Upper lobe of left lung (tissue), 6 donors: ENCODE measurements at places on chromosomes 6 and 20. TPM values are rescaled to one million over a fixed set of nuclear protein-coding genes. Genes with fewer than 3 reads are reported as not detected.
A peak's percentile ranks its signal among the peaks of the same experiment; 100 is the strongest.

DNA sequence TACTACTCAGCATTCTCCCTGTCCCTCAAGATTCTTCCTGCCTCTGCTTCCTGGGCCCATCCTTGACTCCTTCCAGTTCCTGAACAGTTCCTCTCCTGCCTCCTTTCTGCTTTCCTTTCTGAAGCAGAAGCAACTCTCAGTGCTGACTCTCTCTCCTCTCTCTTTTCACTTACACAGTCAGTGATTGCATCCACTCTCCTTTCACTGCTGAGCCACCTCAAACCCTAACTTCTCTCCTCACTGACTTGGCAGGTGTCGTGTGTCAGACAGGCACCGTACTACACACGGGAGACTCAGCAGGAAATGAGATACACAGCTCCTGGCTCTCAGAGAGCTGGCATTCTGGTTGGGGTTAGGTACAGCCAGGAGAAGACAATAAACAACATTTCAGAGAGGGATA lies 5.6 kb downstream of the ABHD16A start:
- H3K27me3 ChIP-seq, result no peaks in the 10 kb centered on the region
- H3K4me3 ChIP-seq, result no peak overlapping the region
- DNase-seq, result no peak
- peaks cover 20% of the 10 kb centered on the region for H3K4me1 ChIP-seq
- peaks cover 38% of the 10 kb centered on the region for H3K36me3 ChIP-seq
- no peak overlapping the region for H3K27ac ChIP-seq

DNA sequence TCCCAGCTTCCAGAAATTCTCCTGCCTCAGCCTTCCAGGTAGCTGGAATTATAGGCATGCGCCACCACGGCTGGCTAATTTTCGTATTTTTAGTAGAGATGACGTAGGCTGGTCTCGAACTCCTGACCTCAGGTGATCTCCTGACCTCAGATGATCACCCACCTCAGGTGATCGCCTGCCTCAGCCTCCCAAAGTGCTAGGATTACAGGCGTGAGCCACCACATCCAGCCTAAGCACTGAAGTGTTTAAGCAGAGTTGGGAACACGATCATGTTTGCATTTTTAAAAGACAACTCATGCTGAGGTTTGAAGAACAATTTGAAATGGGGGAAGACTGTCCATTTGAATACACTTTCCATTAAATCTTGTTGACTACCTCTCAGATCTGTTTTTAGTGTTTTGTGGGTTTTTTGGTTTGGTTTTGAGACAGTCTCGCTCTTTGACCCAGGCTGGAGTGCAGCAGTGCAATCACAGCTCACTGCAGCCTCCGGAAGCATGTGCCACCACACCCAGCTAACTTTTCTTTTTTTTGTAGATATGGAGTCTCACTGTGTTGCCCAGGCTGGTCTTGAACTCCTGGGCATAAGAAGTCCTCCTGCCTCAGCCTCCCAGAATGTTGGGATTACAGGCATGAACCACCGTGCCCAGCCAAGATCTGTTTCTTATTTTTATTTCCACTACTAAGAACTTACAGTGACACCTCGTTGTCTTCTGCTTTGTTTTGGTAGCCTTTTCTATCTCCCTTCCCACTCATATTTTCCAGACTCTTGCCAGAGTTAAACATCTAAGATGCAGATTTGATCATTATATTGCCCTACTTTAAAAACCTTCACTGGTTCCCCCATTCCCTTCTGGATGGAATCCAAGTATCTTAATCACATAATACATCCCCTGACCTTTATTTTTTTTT lies 5.5 kb downstream of the CASP8AP2 start:
- H3K27ac ChIP-seq, result no peak overlapping the region
- H3K27me3 ChIP-seq, result no peaks in the 10 kb centered on the region
- H3K36me3 ChIP-seq, result peaks cover 19% of the 10 kb centered on the region
- H3K4me1 ChIP-seq, result peaks cover 12% of the 10 kb centered on the region
- H3K4me3 ChIP-seq, result no peak overlapping the region
- DNase-seq, result no peak

DNA sequence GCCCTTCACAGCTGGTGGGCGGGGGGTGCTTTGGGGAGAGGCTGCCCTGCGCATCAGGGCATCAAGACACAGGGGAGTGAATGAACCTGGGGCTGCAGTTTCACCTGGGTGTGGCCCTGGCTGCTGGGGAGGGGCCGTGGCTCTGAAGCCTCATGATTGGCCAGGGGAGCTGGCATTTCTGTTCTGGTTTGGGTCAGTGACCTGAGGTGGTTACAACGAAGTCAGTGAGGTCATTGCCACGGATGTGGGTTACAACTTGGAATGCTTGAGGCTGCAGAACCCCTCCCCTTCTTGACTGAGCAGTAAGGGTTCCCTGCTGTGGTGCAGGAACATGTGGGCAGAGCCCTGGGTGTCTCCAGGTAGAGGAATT lies 3.0 kb downstream of the TCEA2 start:
- H3K4me1 ChIP-seq, result peaks cover 30% of the 10 kb centered on the region
- H3K27me3 ChIP-seq, result no peaks in the 10 kb centered on the region
- no peak overlapping the region for H3K27ac ChIP-seq
- no peak overlapping the region for H3K4me3 ChIP-seq

DNA sequence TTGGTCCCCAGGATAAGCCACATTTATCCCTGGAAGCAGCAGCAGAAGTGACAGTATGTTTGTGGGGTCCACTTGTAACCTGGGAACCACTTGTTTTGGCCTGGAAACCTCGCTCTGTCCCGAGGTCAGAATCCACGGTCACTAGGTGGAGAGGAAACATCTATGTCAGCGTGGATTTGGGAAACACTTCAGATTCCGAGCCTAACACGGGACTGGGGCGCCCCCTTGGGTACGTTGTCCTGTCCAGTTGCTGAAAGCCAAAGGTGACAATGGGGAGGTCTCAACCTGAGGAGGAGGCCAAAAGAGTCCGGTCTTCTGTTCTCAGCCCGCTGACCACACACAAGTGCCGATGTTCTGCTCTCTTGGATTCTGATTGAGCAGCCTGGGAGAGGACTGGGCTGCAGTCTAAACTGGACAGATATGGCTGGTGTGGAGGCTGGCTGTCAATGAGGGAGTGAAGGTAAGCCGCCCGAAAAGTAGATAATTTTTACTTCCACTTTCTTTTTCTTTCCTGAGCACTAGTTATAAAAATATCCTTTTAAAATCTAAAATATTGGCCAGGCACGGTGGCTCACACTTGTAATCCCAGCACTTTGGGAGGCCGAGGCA lies 4.9 kb upstream of the ZFP57 start:
- H3K27me3 ChIP-seq, result no peaks in the 10 kb centered on the region
- no peaks in the 10 kb centered on the region for H3K36me3 ChIP-seq
- no peak overlapping the region for H3K4me3 ChIP-seq
- H3K27ac ChIP-seq, result no peak overlapping the region

- H3K4me3 ChIP-seq, result no peak overlapping the region
- H3K27me3 ChIP-seq, result no peaks in the 10 kb centered on the region
- peak overlapping the region; percentile 50 for H3K27ac ChIP-seq
- no peaks in the 10 kb centered on the region for H3K36me3 ChIP-seq
- peaks cover 39% of the 10 kb centered on the region for H3K4me1 ChIP-seq
Measured at GRCh38 chr6:119314885-119315272, 34.7 kb downstream of the MAN1A1 start.

DNA sequence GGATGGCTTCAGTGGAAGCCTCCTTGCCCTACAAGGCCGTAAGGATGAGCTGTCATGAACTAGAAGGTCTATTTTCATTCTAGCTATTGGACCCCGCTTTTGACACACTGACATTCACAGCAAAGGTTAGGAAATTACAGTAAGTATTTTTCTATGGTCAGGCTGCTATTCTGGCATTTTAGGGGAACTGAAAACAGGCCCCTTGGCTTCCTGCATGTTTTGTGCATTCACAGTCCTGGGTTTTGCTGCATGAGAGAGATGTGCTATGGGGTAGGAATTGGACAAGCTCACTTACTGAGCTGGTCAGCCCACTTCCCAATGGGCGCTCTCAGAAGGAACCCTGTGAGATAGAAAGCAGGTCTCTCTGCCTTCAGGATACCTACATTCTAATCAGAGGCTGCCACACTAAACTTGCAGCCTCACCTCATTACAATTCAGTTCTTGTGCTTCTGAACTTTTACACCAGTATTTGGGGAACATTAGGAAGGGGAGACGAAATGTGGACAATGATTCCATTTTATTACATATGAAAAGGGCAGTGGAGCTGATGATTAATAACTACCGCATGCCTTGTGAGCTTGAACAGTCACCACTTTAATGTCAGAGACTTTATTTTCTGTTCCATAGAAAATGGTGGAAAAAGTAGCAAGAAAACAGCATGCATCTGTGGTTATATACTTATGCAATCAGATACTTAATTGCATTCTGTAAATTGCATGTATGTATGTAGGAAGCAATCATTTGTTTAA lies 86.6 kb upstream of the TAB2 start:
- H3K4me1 ChIP-seq, result peaks cover 5% of the 10 kb centered on the region
- no peak overlapping the region for H3K27ac ChIP-seq
- H3K36me3 ChIP-seq, result no peaks in the 10 kb centered on the region

- no peak for DNase-seq
- H3K27me3 ChIP-seq, result no peaks in the 10 kb centered on the region
- no peak overlapping the region for H3K4me3 ChIP-seq
- no peak overlapping the region for H3K27ac ChIP-seq
Measured at GRCh38 chr6:112308476-112308875, 38.7 kb upstream of the RFPL4B start.

- DNase-seq, result no peak
- H3K36me3 ChIP-seq, result no peaks in the 10 kb centered on the region
- H3K4me1 ChIP-seq, result no peaks in the 10 kb centered on the region
- H3K4me3 ChIP-seq, result no peak overlapping the region
- H3K27ac ChIP-seq, result peak overlapping the region; percentile 75
- H3K27me3 ChIP-seq, result no peaks in the 10 kb centered on the region
Measured at GRCh38 chr6:32608362-32608761, 18.7 kb upstream of the HLA-DRB1 start.

GRCh38 chr6:31495580-31495979 lies 2.4 kb upstream of the MICB start:
- no peak overlapping the region for H3K4me3 ChIP-seq
- DNase-seq, result no peak
- peak overlapping the region; percentile 79 for H3K27ac ChIP-seq
- H3K36me3 ChIP-seq, result no peaks in the 10 kb centered on the region

DNA sequence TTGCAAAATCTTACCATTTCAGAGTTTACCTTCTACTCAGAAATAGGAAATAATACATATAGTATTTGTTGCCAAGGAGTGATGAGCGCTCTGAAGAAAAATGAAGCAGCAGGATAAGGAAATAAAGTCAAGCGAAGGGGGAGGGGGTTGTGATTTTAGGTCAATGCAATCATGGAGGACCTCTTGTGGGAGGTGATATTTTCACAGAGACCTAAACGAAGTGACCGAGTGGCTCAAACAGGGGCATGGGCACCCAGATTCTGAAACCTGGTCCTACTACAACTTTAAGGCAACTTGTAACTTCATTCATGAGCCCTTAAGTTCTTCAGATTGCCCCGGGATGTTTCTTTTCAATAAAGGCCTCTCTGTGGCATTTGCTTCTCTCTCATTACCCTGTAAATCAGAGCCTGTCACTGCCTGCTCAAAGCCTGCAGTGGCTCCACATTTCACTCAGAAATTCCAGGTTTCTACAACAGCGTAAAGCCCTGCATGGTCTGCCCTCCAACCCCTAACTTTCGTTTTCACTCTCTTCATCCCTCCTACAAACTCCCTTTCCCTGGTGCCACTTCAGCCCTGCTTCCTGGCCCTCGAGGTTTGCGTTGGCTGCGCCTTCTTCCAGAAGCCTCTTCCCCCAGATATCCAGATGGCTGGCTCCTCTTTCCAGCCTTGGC lies 162.7 kb downstream of the TBC1D7 start:
- no peaks in the 10 kb centered on the region for H3K36me3 ChIP-seq
- DNase-seq, result no peak
- no peaks in the 10 kb centered on the region for H3K27me3 ChIP-seq
- H3K4me3 ChIP-seq, result no peak overlapping the region

DNA sequence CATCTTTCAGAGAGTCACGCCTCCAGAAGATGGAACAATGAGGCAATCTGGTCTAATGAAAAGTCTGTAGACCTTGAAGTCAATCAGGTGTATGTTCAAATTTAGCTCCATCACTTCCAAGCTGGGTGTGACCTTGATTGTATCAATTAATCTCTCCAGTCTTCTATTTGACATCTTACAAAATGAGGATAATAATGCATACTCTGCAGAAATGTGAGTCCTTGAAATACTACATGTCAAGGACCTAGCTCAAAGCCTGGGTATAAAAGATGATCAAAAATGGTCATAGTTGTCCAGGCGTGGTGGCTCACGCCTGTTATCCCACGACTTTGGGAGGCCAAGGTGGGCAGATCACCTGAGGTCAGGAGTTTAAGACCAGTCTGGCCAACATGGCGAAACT lies 29.8 kb downstream of the CGA start:
- H3K27ac ChIP-seq, result no peak overlapping the region
- H3K27me3 ChIP-seq, result no peaks in the 10 kb centered on the region
- no peaks in the 10 kb centered on the region for H3K4me1 ChIP-seq
- DNase-seq, result no peak
- H3K36me3 ChIP-seq, result no peaks in the 10 kb centered on the region
- H3K4me3 ChIP-seq, result no peak overlapping the region

GRCh38 chr6:20998748-20999448 lies 464.6 kb downstream of the CDKAL1 start:
- DNase-seq, result no peak
- H3K36me3 ChIP-seq, result no peaks in the 10 kb centered on the region
- H3K4me3 ChIP-seq, result no peak overlapping the region

DNA sequence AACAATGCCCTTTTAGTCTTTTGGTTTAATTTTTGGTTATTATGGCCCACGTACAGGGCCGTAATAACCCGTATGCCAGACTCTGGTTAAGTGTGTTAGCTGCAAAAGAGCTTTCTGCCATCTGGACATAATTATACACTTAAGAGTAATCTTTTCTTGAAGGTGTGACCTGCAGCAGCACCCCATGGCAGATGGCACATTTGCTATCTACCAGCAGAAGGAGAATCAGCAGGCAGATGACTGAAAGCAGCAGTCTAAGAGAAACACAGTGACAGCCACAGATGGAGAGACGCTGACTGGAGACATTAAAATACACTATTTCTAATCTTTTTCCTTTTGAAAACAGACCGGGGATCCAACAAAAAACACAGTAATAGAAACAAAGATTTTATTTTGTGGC lies 18.7 kb downstream of the ASF1A start:
- H3K27ac ChIP-seq, result no peak overlapping the region
- H3K36me3 ChIP-seq, result peaks cover 92% of the 10 kb centered on the region
- H3K4me1 ChIP-seq, result no peaks in the 10 kb centered on the region
- no peak for DNase-seq
- H3K4me3 ChIP-seq, result no peak overlapping the region
- no peaks in the 10 kb centered on the region for H3K27me3 ChIP-seq

DNA sequence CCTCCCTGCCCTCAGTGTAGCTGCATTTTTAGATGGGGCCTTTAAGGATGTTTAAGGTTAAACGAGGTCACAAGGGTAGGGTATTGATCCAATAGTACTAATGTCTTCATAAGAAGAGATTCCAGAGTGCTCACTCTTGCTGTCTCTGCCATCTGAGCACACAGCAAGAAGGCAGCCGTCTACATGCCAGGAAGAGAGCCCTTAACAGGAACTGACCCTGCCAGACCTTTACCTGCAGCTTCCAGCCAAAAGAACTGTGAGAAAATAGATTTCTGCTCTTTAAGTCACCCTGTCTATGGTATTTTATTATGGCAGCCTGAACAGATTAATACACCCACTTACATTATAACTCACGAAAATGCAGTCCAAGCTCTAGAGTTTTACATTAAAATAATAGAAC lies 685.3 kb upstream of the MARCKS start:
- no peak overlapping the region for H3K27ac ChIP-seq
- H3K4me3 ChIP-seq, result no peak overlapping the region
- no peaks in the 10 kb centered on the region for H3K27me3 ChIP-seq
- no peaks in the 10 kb centered on the region for H3K4me1 ChIP-seq
- no peaks in the 10 kb centered on the region for H3K36me3 ChIP-seq

Gene MAS1L
- not detected for total RNA-seq

Gene SRPK1
- total RNA-seq, result 39.1 TPM

Gene E2F1
- 5.8 TPM for total RNA-seq

Gene PTCHD4
- 0.78 TPM for total RNA-seq

Gene NRSN1
- not detected for total RNA-seq

Gene VWA7
- 6.2 TPM for total RNA-seq

Gene RRP36
- total RNA-seq, result 33.5 TPM

Gene PAK5
- not detected for total RNA-seq
